ENCODE measurements at places on chromosomes 12 and 14.

- no peak for DNase-seq
These were observed 247.5 kb downstream of the SEC23A start for GRCh38 chr14:38855513-38855912.

GRCh38 chr14:80776657-80777056, 164.9 kb downstream of the CEP128 start:
- no peak for DNase-seq

DNA sequence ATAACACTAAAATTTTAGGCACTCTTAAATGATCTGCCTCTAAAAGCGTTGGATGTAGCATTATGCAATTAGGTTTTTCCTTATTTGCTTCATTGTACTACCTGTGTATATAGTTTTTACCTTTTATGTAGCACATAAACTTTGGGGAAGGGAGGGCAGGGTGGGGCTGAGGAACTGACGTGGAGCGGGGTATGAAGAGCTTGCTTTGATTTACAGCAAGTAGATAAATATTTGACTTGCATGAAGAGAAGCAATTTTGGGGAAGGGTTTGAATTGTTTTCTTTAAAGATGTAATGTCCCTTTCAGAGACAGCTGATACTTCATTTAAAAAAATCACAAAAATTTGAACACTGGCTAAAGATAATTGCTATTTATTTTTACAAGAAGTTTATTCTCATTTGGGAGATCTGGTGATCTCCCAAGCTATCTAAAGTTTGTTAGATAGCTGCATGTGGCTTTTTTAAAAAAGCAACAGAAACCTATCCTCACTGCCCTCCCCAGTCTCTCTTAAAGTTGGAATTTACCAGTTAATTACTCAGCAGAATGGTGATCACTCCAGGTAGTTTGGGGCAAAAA, 4.1 kb downstream of the CDKN1B start:
- no peak for DNase-seq

GRCh38 chr14:92495027-92495426, 18.6 kb upstream of the RIN3 start:
- no peak for DNase-seq

DNA sequence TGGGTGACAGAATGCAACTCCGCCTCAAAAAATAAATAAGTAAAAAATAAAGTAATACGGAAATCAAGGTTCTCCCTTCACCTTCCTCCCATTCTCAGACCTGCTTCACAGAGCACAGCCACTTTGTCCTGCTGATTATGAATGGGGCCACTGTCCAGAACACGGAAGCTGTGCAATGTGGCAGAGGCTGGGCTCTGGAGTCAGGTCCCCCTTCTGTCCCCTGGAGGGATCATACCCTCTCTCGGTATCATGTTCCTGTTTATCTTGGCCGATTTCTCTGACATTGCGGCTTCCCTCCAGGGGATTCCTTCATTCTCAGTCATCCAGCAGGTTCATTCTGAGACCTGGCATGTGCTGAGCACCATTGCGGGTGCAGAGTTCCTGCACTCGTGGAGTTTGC, 11.3 kb downstream of the PPP2R5C start:
- no peak for DNase-seq

GRCh38 chr12:132831771-132832170, 3.1 kb upstream of the GOLGA3 start:
- no peak for DNase-seq

All from activated CD4-positive, alpha-beta T cell treated with anti-CD3 and anti-CD28 coated beads for 4 hours (primary cell).